Esophagus muscularis mucosa (tissue), 4 donors: ENCODE measurements at places on chromosomes 2 and 18. TPM values are rescaled to one million over a fixed set of nuclear protein-coding genes. Genes with fewer than 3 reads are reported as not detected.

- DNase-seq = no peak
Observed at GRCh38 chr2:215137741-215138340, 585 bp downstream of the ABCA12 start.

Gene AMER3
- not detected for total RNA-seq

DNA sequence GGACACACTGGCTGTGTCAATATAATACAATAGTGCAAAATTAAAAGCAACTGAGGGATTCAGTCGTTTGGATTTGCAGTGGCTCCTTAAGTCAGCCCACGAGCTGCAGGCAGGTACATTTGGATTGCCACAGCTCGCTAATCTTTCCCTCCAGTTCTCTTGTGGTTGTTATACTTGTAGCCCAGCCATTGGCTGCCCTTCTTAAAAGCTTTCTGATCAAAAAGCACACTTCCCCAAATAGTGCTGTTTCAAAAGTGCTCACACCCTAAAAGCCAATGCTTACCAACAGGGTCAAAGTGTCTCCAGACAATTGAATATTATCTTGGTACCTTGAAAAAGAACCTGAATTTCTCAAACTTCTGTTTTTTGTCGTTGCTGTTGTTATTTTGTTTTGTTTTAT is 404.7 kb upstream of the FAM98A start:
- no peak for DNase-seq

Gene DSEL
- 10.0 TPM for total RNA-seq

DNA sequence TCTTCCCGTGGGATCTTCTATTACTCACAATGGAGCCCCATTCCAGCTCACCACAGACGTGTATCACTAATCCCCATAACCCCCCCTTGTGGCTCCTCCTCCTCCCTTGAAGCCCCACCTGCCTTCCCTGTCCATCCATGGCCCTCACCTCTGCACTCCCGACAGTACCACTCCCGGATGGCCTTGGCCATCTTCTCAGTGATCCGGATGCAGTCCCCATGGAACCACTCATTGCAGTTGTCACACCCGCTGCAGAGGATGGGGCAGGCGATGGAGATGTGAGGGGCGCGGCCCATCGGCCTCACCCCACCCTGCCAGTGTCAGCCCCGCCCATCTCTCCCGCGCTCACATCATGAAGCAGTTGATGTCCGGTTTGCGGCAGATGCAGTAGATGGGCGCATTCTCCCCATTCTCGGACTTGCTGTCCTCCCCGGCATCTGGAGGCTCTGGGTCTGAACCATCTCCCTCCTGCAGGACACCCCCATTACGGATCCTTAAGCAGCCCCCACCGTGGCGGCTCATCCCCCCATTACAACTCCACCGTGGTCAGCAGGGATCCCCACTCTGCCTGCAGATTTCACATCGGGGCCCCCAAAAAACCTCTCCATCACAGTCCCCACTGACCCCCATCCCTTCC is 983 bp downstream of the CXXC1 start:
- DNase-seq = no peak

- no peak for DNase-seq
Observed at GRCh38 chr2:239177325-239177724, 223.5 kb downstream of the HDAC4 start.

Gene ANXA4
- total RNA-seq = 67.7 TPM

- DNase-seq = no peak
Observed at GRCh38 chr18:28793901-28794300, 617.0 kb upstream of the CDH2 start.

- no peak for DNase-seq
Observed at GRCh38 chr2:29155578-29155977, 40.4 kb downstream of the CLIP4 start.

Gene CACNB4
- total RNA-seq = 2.5 TPM

Gene CNGA3
- total RNA-seq = 8.0 TPM

- DNase-seq = no peak
Observed at GRCh38 chr2:121791290-121791689, 35.8 kb downstream of the TSN start.

DNA sequence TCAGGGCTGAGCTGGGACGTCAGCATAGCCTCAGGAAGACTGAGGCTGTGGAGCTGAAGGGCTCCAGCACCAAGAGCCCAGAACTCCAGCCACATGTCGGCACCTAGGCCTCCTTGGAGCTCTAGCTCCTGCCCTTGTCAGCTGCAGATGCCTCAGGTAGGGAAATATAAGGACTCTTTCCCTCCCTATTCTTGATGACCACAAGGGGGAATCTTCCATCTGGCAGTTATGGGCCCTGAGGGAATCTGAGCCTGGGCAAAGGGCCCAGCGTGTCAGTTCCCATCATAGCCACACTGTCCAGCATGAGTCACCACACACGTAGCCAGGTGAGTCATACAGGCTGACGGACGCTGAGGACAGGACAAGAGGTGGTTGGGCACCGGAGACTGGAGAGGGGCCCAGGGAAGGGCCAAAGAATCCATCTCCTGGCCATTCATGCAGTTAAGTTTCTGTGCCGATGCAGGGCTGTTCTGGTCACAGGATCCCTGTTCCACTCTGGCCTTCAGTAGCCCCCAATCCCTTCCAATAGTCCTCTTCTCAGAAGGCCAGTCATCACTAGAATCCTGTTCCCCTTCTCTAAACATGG is 1.8 kb downstream of the MPV17 start:
- DNase-seq = peak; percentile 96

Gene ABCG5
- total RNA-seq = not detected

Gene TNFRSF11A
- total RNA-seq = 3.9 TPM
